Stimulated activated CD8-positive, alpha-beta memory T cell treated with anti-CD3 and anti-CD28 coated beads, Interleukin-2, amount 100 ng/mL, for 48 hours (primary cell): ENCODE measurements at places on chromosomes 5 and 9.
A peak's percentile ranks its signal among the peaks of the same experiment; 100 is the strongest.

GRCh38 chr9:134441227-134442084 lies 115.2 kb downstream of the RXRA start:
- no peak for DNase-seq

GRCh38 chr5:95148453-95148852 lies 136.4 kb downstream of the MCTP1 start:
- DNase-seq = no peak

- no peak for DNase-seq
Observed at GRCh38 chr9:96514108-96514799, 64.3 kb downstream of the HABP4 start.

- no peak for DNase-seq
Observed at GRCh38 chr5:113250341-113250953, 184.3 kb downstream of the TSSK1B start.

DNA sequence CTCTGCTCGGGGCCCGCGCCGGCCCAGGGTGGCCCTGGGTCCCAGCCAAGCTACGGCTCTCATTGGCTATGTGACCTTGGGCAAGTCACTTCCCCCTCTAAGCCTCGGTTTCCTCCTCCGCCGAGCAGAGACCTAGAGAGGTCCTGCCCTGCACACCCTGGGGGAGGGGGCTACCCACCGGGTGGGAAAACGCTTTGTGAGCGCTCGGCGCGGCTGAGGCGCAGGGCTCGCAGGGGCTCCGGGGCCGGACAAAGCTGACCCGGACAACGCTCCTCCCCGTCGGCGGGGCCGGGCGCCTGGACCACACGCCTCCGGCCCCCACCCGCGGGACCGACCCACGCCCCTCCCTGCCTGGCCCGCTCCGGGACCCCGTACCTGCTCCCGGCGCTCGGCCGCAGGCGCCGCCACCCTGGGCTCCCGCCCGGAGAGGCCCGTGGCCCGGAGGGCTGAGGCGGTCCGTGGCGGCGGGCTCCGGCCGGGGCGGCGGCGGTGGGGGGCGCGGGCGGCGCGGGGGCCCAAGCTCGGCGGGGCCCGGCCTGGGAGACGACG lies 85.7 kb upstream of the MELK start:
- peak; percentile 40 for DNase-seq

DNA sequence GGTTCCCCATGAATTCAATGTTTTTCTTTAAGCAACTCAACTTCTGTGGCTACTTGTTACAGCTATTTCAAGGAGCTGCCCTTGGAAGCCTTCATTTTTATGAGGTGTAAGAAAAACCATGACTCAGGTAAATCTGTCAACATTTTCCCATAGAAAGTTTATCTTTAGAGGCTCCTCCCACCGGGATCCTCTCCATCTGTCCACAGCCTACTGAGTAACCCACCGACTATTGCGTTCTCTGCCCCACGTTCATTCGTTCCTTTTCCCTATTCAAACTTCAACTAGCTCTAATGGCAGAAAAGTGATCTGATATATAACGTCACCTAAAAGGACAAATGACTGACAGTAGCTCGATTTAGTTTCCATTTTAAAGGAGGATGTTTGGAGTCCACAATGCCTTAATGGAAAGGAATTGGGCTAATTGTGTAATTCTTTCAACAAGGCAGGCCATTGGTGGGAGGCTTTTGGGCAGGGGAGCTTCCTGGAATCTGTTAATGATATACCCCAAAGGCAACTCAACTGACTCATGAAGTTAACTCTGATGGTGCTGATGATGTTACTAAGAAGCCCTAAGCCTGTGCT lies 29.3 kb upstream of the NR3C1 start:
- DNase-seq = no peak

GRCh38 chr5:136012041-136012804 lies 16.6 kb upstream of the TGFBI start:
- no peak for DNase-seq

- no peak for DNase-seq
Observed at GRCh38 chr5:1732945-1733344, 66.7 kb downstream of the MRPL36 start.

DNA sequence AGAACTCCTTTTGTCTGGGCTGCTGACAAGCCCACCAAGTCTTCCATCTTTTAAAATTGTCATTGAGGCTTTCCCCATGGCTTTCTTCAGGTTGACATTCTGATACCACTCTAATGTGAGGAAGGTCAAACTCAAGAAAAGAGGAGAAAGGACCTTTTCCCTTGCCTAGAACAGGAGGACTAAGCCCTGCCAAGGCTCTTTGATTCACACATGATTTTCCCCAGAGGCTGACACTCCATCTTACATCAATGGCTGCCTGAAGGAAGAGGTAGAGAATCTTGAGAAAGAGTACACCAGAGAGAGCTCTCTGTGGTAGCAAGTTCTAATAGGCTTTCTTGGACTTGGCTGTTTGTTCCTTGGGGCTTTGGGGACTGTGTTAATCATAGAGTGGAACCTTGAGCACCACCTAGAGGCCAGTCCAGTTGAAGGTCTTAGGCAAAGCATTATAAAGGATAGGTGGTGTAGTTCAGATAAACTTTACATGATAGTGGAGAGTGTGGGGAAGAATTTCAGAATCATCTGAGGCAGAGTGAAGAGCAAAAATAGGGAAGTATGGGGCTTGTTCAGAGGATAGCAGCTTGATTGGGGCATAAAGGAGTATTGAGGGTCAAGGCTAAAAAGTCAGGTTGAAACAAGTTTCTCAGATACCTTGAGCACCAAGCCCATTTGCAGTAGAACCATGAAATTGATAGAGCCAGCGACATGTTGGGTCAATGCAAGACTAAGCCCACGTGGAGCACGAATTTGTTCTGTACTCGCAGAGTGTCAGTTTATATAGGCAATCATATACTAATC lies 36.7 kb downstream of the NDFIP1 start:
- DNase-seq = peak; percentile 21

DNA sequence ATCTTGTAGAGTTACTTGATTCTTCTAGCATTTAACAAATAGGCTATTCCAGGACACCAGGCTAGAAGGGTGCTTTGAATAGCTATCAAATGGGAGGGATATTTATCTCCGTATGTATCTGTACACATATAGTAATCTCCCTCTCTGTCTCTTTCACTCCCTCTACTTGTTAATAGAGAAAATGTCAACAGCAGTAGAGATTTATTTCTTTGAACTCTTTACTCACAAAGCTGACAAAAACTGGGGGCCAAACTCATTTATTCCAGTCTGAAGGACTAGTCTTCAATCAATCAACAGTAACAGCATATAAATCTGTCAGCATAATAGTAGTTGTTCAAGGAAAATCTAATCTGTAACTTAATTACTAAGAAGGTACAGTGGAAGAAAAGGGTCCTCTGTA lies 78.2 kb upstream of the FER start:
- DNase-seq = no peak

DNA sequence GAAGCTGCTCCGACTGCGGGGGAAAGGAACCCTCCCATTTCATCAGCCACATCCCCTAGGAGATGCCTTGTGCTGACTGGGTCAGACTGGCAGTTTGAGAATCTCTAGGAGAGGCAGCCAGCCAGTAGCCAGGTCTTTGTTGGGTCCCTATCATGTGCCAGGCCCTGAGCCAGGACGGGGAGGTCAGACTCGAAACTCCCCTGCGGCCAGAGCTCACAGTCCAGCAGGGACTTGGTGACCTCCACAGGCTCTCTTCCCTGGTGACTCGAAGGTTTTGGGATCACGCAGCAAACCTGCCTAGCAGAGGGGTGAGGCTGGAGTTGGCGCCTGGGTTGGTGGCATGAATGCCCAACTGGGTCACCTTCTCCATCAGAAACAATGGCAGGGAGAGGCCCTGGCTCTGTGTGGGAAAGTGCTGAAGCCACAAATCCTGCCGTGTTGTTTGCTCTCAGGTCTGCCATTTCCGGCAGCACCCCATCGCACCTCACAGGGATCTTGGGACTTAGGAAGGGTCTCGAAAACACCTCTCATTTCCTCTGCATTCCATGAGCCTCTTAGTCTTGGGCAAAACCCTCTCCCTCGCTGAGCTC lies 14.4 kb upstream of the ORM1 start:
- DNase-seq = no peak

DNA sequence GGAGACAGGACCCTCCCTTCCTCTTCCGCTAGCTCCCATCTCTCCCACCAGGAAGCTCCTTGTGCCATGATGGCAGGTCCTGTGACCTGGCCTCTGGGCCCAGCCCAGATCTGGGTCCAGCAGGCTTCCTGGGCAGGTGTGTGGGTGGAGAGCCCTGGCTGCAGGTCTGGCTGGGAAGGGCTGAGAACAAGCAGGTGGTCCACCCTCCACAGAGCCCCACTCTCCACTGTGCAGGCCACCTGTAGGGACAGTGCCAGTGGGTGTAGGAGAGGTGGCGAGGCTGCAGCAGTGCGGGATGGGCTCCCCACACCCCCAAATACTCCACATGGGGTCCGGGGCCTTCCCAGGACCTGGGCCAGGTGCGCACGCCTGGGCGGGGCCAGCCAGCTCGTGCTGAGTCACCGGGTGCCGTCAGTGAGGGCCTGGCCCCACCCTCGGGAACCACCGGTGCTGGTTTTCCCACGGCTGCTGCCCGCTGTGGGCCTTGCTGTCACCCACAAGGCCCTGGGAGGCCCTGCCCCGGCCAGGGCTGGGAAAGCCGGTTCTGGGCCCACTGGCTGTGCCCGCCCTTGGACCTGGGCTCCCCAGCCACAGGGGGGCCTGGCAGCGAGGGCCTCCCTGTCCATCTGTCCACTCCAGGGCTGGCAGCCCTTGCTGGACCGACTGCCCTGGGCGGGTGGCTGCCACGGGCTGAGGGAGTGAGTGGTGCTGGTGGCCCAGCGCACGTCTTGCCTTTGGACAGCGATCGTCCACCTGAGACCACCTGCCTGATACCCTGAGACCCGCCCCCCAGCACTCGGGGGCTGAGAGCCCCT lies 9.3 kb upstream of the NRARP start:
- no peak for DNase-seq

DNA sequence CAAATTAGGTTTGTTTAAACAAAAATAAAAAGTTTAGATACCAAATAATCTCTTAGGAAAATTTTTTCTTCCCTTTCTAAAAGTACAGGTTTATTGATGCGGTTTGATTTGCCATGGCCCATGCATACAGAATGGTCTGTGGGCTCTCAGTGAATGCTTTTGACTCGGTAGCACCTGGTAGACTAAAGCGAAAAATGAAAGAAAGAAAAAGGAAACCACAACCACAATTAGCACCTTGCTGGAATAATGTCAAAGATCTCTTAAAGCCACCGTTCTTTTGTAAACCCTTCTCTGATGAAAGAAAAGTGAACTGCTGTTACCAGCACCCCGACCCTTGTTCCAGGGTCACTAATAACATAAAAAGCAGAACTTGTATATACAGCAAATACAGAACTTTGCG lies 157.9 kb downstream of the NFIB start:
- DNase-seq = no peak

- no peak for DNase-seq
Observed at GRCh38 chr9:87320146-87320884, 177.4 kb upstream of the DAPK1 start.

DNA sequence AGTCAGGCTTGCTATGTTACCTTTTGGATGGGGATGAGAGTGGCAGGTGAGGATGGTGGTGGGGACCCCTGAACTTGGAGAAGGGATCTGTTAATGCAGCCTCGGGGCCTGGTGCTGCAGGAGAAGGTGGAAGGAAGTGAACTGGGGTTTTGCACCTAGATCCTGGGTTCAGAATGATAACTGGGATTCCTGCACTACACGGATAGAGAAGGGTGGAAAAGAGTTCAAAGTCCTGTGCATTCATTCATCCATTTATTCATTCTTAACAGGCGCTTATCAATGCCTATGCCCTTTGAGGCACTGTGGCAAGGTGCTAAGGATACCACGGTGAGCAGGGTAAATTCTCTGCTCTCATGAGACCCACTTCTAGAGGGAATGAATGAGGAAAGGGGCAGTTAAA lies 41.7 kb upstream of the TJP2 start:
- DNase-seq = no peak

DNA sequence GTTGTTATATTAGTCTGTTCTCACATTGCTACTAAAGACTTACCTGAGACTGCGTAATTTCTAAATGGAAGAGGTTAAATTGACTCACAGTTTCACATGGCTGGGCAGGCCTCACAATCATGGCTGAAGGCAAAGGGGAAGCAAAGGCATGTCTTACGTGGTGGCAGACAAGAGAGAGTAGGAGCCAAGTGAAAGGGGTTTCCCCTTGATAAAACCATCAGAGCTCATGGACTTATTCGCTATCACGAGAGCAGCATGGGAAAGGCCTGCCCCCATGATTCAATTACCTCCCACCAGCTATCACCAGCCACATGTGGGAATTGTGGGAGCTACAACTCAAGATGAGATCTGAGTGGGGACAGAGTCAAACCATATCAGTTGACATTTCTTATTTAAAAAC lies 374.5 kb upstream of the RORB start:
- DNase-seq = no peak

DNA sequence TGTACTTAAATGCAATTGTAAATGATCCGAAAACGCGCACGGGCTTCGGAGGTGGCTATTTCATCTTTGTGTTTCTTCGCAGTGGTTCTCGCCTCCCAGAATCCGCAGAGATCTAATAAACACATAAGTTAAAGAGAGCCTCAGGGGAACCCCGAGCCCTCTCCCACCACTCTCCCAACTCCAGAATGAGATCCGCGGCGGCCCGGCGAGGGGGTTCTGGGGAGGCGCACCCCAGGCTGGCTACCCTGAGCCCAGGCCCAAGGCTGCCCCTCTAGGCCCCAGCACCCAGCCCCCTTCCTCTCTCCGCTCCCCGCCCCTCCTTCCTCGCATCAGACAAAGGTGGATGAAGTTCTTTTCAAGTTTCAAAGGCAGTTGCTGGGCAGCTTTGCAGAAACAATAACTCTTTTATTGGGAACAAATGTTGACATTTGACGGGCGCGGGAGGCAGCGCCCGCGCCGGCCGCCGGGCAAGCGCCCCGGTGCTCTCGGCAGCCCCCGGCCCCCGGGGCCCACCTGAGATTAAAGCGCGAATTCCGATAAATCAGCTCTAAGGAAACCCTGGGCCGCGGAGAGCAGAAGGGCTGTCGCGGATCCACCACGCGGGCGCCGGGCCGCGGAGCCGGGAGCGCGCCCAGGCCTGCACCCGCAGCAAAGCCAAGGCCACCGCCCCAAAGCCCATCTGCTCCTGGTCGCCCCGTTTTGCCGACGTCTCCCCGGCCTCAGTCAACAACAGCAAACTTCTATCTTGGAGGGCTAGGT lies 8.4 kb downstream of the IRX2 start:
- no peak for DNase-seq

DNA sequence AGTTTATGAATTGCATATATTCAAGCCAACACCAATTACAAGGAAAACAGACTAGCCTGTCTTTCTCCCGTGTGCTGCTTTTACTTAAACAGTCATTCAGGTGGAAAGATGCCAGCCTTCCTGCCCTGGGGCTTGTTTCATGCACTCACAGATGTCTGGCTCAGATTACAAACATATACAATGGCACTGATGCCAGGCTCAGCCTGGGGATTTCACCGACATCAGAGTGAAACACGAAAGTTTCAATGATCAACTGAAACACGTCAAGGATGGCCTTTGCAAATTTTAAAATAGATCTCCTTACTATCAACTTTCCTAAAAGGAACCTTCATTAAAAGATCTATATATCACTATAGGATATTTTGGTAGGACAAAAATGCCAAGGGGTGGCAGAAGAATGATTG lies 1576.5 kb downstream of the EFNA5 start:
- DNase-seq = no peak

- no peak for DNase-seq
Observed at GRCh38 chr9:128244091-128244836, 31.5 kb downstream of the GOLGA2 start.
